ENCODE measurements at places on chromosomes 16 and 17.

- DNase-seq, result no peak
These were observed 11.7 kb downstream of the CCDC57 start for GRCh38 chr17:82200743-82201497.

DNA sequence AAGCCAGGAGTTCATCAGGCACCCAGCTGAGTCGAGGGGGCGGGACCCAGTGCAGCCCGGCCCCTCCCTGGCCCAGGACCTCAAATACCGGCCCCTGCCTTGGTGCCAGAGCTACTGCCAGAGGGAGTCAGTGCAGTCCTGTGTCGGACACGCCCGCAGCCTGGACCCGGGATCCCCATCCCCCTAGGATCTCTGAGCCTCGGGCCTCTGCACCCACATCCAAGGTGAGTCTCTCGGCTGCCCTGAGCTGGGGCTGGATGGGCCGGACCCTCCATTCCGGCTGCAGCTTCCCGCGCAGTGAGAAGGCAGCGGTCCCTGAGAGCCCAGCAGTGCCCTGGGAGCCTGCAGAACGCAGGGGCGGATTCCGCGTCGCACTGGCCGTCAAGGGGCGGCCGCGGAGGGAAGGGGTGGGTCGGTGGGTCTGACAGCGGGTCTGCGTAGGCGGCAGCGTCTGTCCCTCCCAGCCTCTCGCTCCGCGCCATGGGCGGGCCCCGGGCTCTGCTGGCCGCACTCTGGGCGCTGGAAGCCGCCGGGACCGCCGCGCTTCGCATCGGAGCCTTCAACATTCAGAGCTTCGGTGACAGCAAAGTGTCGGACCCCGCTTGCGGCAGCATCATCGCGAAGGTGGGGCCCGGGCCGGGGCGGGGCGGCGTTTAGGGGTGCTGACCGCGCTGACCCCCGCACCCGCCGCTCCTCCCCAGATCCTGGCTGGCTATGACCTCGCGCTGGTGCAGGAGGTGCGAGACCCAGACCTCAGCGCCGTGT lies at the start of gene DNASE1L2:
Gene DNASE1L2, plus strand, starts transcription at position 108 of the 765 bp plus-strand sequence. Its CDS starts 373 bp downstream, at position 481.
- no peak for DNase-seq

DNA sequence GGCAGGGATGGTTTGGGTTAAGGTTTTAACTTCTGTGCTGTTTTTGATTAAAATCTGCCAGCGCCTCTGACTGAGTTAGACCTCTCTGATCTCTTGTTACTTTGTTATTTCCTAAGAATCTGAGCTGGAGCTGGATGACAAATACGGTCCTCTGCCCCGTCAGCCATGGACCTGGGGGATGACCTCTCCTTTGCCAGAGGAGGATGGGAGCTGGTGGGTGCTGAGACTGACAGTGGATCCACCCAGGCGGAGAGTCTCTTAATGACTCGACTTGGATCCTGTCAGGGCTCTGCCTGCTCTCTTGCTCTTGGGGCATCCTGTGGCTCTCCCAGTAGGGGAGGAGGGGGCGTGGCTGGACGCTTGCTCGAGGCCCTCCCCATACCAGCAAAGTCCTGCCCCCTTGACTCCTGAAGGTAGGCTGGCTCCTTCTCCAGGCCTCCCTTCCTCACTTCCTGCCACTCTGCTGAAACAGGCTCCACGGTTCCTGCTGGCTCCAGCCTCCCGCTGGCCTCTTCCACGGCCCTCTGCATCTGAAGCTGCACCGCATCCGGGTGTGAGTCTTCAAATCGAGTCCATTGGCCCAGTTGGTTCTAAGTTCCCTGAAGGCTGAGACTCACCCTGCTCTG lies 24.8 kb upstream of the MAP3K14 start:
- no peak for DNase-seq

DNA sequence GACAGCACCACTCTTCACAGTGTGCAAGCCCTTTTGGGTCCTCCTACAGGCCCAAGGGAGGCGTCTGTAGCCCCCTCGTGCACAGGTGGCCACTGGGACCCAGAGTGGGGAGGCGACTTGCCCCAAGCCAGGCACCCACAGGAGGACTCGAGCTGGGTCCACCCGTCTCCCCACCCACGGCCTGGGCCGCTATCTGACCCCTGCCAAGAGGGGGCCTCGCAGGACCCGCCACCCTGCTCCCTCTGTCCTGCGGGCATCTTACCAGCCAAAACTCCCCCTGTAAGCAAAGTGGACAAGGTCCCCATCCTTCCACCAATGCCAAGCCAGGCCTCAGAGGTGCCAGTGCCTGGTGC lies 31.1 kb downstream of the CNGB1 start:
- no peak for DNase-seq

DNA sequence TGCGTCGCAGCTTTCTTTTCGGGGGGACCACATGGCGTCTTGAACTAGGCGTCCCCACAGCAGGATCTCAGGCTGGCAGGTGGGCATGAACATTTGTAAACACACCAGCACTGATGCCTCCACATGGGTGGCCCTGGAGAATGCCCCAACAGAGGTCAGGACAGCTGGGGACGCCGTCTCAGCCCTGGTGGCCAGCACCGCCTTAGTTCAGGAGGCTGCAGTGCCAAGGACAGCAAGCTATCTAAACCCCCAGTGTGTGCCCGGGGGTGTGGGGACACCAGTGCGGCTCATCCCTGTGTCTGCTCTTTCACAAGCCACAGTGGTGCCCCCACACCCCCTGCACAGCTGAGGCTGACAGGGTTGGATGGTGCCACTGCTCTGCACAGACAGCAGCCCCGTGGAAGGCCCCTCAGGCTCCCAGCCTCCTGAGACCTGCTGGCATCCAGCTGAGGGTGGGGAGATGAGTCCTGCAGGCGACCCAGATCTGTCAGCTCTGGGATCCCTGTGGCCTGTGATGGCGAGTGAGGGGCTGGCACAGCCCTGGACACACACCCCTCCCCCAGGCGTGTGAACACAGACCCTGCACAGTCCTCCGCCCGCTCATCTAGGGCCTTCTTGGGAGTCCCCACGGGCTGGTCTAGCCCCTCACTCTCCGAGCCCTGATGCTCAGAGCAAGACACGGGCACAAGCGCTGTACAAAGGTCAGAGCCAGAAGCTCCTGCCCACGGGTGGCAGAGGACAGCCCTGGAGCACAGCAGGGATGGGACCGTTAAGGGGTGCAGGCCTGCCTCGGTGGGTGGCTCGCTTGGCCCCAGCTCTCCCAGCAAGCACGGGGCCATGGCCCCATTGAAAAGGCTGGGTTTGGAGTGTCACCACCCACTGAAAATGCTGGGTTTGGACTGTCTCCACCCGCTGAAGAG lies 10.7 kb downstream of the FSCN2 start:
- no peak for DNase-seq

DNA sequence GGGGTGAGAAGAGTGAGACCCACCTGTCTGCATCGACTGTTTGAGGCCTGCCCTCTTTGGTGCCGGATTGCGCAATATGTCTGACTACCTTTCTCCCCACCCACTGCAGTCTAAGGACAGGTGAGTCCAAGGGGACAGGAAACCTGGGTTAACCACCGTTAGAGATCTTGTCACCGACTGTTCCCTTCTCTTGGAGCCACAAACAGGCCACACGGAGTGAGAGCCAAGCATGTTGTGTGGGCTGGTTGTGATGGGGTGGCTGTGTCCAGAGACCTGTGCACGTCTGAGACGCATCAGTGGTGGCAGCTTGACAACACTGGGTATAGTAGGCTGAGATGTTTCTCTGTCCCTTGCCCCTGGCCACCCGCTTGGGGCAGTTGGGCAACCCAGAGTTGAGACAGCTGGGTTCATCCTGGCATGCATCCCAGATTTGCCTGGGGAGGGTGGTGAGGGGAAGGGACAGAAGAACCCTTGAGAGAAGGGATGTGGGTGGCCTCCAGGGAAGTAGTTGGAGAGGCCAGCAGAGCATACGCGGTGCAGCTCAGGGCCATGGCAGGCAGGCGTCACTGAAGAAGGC lies 21.4 kb downstream of the MPRIP start:
- no peak for DNase-seq

GRCh38 chr17:65054602-65055001 lies 1.9 kb downstream of the GNA13 start:
- no peak for DNase-seq

DNA sequence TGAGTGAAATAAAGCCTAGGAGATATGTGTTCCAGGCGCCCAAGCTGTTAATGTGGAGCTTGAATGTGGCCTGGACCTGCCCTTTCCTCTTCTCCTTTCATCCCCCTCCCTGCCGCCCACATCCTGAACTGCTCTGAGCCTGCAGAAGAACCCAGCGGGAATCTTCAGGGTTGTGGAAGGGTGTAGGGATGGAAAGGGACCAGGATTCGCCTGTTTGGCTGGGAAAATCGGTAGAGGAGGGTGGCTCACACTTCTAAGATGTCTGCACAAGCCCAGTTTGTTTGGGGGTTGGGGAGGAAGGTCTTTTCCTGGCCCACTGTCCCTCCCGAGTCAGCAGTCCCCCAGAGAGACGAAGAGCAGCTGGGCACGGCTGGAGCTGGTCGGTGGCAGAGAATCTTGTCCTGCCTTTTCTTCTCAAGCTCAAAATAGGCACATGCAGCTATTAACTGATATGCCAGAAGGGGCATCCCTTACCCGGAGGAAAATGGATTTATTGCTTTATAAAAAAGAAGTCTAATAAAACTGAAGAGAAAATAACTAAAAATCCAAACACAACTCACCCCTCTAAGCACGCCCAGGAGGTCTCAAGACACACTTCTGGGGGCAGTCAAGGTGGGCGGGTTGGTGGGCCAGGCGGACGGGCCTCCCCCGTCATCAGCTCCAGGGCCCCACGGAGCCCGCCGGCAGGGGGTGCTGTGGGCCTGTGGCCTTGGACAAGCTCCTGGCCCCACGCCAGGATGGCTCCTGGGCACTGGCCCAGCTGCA lies 11.5 kb upstream of the PITPNA start:
- DNase-seq, result no peak

DNA sequence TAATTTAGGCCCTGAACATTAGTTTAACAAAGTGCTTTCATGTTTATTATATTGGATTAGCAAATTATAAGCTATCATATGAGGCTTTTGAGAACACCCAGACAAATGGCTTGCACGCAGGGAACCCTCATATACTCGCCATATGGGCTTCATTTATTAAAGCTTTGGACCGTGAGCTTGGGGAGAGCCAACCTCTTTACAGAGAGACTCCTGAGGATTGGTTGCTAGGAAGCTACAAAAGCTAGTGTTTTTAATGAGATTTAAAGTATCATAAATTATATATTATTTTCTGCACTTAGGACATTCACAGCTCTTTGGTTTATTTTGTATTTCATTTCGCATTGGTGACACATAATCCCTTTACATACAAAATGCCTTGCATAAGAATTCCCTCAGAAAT lies 193.8 kb upstream of the TOX3 start:
- DNase-seq, result no peak

Data from cortex of kidney (tissue), 1 donor.